ENCODE measurements at places on chromosomes 6 and 20.

DNA sequence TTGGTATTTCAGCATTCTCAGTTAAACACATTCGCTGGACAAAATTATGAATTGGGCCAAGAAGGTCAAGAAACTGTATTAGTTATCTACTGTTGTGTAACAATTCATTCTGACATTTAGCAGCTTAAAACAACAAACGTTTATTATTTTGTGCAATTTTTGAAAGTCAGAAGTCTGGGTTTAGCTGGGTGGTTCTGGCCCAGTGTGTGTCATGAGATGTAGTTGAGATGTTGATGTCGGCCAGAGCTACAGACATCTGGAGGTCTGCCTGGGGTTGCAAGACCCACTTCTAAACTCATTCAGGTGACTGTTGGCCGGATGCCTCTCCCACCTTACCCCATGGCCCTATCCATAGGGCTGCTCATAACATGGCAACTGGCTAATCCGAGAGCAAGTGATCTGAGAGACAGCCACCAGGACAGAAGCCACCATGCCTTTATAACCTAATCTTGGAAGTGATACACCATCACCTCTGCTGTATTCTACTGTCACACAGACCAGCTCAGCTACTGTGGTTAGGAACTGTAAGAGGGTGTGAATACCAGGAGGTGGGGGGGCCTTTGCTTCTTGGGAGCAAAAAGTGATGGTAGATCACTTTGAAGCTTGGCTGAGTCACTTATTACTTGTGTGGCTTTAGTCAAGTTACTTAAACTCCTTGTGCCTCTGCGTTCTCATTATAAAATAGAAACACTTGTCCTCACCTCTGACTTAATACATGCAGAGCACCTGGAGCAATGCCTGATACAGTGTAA is 217.0 kb upstream of the MYLIP start:
- DNase-seq = no peak

- DNase-seq = no peak
These were observed 9.3 kb upstream of the JPH2 start for GRCh38 chr20:44196271-44196670.

DNA sequence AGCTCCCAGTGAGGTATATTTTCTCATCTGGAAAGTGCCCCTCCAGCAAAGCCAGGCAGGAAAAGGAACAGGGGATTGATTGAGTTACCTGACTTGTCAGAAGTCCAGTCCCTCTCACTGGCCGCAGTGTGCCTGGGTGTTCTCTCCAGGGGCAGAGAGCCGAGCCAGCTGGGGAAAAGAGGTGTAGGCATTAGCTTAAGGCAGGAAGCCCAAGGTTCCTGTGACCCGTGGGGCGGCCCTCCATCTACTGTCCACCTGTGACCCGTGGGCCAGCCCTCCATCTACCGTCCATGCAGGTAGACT is 2.7 kb downstream of the PSMG4 start:
- no peak for DNase-seq

GRCh38 chr6:138465007-138465645 is 34.2 kb downstream of the NHSL1 start:
- DNase-seq = no peak

DNA sequence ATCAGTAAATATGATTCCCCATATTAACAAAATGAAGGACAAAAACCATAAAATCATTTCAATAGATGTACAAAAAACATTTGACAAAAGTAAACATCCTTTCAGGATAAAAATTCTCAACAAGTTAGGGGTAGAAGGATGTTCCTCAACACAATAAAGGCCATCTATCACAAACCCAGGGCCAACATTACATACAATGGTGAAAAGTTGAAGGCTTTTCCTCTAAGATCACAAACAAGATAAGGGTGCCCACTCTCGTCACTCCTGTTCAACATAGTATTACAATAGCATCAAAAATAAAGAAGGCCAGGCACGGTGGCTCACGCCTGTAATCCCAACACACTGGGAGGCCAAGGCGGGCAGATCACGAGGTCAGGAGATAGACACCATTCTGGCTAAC is 22.6 kb upstream of the ASF1A start:
- DNase-seq = no peak

DNA sequence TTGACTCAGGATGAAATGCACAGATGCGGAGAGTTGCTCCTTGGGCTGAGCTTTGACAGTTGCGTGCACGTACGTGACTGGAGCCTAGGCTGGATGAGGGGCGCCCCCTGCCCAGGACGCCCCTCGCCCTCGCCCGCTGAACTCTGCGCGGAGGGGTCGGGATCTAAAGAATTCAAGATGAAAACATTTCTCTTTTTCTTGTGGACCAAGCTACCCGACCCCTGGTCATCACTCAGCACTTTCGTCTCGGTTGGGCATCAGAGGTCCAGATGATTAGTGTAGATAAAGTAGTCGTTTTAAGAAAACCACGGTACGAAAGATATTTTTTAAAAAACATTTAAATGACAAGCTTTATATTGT is 700 bp downstream of the DTD1 start:
- DNase-seq = no peak

DNA sequence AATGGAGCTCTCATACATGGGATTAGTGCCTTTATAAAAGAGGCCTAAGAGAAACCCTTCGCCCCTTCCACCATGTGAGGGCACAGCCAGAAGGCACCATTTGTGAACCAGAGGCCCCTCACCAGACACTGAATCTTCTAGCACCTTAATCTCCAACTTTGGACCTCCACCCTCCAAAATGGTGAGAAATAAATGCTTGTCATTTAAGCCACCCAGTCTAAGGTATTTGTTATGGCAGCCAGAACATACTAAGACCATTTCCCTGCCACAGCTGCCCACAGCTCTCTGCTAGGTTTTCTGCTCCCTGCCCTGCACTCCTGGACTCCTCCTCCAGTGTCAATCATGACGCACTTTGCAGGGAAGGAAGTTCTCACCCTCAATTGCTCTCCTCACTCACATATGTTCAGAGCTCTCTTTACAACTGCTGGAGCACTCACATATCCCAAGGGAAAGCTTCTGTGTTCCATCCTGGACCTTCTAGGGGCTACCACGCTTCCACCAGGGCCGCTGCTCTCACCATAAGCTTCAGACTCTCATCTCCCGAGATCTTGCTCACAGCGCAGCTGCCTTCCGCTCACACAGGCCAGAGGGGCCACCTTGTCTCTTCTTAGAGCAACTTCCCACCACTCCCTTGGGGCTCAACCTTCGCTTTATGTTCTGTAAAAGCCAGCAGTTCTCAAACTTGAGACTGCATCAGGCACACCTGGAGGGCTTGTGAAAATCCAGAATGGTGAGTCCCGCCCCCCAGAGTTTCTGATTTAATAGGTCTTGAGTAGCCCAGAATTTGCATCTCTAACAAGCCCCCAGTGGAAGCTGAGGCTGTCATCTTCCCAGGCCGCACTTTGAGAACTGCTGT is 1.6 kb upstream of the LY86 start:
- no peak for DNase-seq

Data from NCI-H146 (cell line).